H4 (cell line): ENCODE measurements at places on chromosomes 1 and 21. TPM values are rescaled to one million over a fixed set of nuclear protein-coding genes. Genes with fewer than 3 reads are reported as not detected.

The NR5A2 gene
- 0.06 TPM in 2 replicates for total RNA-seq

The ABCG1 gene
- total RNA-seq: 7.8 and 9.0 TPM in 2 replicates

The INKA2 gene
- 3.7 and 4.4 TPM in 2 replicates for total RNA-seq

The MOB3C gene
- 4.3 and 6.6 TPM in 2 replicates for total RNA-seq

The PCAT6 gene
- total RNA-seq: 0.33 and 0.47 TPM in 2 replicates

The CLCA4 gene
- not detected in 2 replicates for total RNA-seq

The CYP4Z1 gene
- not detected in 2 replicates for total RNA-seq

The OR6K3 gene
- total RNA-seq: not detected in 2 replicates

The UQCRHL gene
- total RNA-seq: 4.9 and 6.0 TPM in 2 replicates

The C1orf185 gene
- not detected in 2 replicates for total RNA-seq
